ENCODE measurements at places on chromosomes 5 and 9.

DNA sequence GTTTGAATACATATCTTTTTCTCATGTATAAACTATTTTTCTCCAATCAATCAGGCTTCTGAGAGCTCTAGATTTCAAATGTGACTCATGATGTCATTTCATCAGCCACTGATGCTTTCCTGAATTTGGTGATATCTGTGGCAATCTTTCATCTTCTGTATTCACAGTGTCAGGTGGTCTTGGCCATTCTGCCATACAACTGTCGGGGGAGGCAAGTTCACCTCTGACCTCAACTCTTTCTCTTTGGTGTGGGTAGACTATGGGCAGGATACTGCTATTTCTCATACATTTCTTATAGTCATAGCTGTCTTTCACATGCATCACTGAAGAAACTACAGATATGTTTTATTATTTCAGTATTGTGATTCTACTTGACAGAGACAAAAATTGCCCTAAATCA is 414.1 kb upstream of the MEF2C start:
- no peak for DNase-seq

DNA sequence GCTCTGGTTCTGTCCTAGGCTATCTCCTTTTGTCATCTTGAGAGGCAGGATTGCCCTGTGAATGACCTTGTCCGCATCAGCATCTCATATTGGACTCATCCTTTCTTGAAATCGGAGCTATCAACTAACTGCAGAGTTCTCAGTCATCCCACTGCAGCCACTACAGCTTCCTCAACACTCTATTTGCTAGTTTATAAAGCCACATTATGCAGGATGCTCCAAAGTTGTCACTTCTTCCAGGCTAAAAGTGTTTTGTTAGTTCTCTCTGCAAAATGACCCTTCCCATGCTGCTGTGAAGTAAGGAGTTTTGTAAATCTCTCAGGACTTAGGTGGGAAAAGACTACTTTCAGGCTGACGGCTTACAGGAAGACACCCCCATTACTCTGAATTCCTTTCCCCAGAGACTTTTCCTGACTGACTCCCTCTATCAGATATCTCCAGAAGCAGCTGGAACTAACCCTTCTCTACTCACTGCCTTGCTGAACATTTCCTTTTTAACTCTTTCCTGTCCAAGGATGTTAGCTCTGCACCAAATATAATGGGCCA is 257.6 kb downstream of the NFIB start:
- DNase-seq, result no peak

GRCh38 chr5:143436871-143437270 is 33.4 kb upstream of the NR3C1 start:
- DNase-seq, result no peak

GRCh38 chr5:152560512-152561137 is 155.5 kb upstream of the NMUR2 start:
- DNase-seq, result peak; percentile 77

DNA sequence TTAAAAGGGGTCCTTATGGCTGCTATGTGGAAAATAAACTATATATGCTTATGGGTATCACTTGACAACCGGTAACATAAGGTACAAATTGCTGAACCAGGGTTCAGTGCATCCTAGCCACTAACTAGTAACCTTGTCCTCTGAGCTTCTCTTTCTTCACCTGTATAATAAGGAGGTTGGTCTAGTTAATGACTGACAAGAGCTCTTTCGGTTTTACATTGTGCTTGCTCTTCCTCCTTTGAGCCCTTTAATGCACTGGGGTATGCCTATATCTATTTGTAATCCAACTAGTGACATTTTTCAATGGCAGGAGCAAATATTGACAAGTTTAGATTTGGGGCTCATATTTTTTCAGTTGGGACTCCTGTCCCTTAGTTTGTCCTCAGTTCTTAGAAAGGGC is 66.1 kb downstream of the NPR3 start:
- DNase-seq, result no peak

DNA sequence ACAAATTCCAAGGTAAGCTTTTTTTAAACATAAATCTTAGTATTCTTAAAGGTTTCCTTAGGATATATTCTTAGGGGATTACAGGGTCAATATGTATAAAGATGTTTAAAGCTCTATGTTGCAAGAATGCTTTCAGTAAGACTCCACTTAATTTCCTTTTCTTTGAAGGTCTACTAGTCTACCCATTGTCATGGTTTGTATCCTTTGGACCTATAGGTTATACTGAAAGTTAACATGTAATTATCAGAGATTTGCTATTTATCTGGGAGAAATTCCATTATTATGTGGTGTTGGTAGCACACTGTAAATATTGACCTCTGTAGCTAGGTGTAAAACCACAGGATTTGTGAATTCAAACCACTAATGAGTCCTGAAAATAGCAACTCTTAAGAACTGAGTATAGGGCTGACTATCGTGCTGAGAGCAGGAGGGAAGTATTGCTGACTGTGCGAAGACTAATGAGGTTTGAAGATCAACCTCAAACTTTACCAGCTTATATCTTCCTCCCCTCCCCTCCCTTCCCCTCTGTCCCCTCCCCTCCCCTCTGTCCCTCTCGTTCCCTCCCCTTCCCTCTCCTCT is 85.6 kb downstream of the GADD45G start:
- no peak for DNase-seq

DNA sequence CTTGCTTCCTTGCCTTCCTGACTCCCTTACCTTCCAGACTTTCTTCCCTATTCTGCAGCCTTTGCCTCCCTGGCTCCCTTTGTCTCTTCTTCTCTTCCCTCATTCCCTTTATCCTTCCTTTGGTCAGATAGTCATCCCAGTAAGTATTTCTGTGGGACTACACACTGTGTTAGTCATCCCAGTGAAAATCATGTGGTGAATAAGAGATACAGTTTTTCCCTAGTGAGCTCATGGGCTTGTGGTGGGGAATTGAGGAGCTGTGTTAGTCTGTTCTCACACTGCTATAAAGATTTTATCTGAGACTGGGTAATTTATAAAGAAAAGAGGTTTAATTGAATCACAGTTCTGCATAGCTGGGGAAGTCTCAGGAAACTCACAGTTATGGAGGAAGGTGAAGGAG is 109.8 kb upstream of the EDIL3 start:
- DNase-seq, result no peak

- no peak for DNase-seq
These were observed 117.9 kb downstream of the NRG2 start for GRCh38 chr5:139925216-139925562.

DNA sequence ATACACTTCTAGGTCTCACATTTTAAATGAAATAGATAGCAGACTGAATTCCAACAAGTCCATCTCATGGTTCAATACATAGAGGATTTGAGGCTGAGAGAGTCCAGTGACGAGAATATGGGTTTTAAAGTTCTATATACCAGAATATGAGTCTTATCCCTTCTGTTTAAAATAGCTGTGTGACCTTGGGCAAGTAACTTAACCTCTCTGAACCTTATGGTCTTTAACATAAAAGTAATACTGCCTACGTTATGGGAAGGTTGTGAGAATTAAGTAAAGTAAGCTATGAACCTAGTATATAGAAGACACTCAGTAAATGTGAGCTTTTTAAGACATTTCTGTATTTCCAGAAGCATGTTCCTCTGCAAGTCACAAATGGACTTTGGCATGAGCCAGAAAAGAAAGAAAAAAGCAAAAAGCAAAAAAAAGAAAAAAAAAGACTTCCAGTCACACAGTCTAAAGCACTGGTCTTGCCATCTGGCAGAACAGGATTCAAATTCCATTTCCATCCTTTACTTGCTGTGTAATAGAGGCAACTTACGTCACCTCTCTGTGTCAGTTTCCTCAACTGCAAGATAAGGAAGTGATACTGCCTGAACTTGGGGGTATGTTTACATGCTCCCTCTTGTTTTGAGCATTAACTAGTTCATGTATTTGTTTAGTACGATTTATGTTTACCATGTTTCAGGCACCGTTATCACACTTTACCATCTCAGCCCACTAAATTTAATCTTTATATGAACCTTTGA is 248.2 kb downstream of the TRIM32 start:
- no peak for DNase-seq

- no peak for DNase-seq
These were observed 29.6 kb downstream of the C5orf58 start for GRCh38 chr5:170262061-170263045.

- no peak for DNase-seq
These were observed 34.0 kb downstream of the NDST1 start for GRCh38 chr5:150541895-150542294.

- no peak for DNase-seq
These were observed 1.4 kb downstream of the RALGPS1 start for GRCh38 chr9:126915846-126916543.

DNA sequence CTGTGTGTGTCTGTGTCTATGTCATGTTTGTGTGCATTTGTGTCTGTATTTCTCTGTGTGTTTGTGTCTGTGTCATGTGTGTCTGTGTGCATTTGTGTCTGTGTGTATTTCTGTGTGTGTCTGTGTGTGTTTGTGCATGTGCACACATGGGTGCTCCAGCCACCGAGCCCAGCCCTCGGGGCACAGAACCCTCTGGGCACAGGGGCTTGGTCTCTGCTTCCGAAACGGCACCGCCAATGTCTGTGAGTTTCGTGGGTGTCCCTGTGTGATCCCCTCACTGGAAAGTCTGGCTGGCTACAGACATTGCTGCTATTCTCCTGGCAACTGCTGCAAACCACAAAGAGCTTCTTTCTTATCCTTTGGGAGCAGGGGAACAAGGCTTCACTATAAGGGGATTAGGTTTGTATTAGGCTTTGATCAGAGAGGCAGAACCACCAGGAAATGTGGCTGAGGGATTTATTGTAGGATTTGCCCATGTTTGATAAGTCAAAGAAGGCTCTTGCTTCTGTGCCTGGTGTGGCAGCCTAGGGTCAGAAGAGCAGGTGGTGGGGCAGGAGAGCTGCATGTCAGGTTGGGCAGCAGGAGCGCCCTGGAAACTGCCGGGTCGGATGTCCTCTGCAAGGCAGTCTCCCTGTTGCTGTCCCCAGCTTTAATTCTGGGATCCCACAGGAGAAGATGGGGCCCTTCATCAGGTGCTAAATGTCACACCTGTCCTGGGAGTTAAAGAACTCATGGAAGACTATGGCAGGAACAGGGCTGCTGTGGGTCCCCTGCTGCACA is 39.6 kb upstream of the FCN1 start:
- no peak for DNase-seq

- DNase-seq, result no peak
These were observed 66.8 kb downstream of the INSYN2B start for GRCh38 chr5:169913479-169913878.

- no peak for DNase-seq
These were observed 57.5 kb downstream of the CSF2 start for GRCh38 chr5:132130918-132131715.

DNA sequence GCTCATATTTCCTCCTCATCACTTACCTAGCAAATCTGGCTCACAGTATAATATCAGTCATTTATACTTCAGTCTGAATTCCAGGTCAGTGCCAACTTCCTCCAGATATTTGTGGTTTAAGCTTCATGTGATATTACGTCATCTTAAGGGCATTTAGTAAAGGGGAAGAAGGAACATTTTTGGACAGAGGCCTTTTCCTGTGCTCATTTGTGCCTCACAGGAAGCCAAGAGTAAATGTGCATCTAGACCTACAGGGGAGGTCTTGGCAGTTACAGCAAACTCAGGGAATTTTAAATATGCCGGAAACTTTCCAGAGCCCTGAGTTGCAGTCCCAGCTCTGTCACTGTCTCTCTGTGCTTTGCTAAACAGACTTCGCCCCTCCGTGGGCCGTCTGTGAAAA is 12.3 kb upstream of the KCNIP1 start:
- no peak for DNase-seq

GRCh38 chr9:16068476-16068875 is 515.6 kb downstream of the CCDC171 start:
- no peak for DNase-seq

- no peak for DNase-seq
These were observed 1.6 kb upstream of the PRDM6 start for GRCh38 chr5:123087173-123088030.

GRCh38 chr5:113153512-113154097 is 177.0 kb downstream of the DCP2 start:
- no peak for DNase-seq

DNA sequence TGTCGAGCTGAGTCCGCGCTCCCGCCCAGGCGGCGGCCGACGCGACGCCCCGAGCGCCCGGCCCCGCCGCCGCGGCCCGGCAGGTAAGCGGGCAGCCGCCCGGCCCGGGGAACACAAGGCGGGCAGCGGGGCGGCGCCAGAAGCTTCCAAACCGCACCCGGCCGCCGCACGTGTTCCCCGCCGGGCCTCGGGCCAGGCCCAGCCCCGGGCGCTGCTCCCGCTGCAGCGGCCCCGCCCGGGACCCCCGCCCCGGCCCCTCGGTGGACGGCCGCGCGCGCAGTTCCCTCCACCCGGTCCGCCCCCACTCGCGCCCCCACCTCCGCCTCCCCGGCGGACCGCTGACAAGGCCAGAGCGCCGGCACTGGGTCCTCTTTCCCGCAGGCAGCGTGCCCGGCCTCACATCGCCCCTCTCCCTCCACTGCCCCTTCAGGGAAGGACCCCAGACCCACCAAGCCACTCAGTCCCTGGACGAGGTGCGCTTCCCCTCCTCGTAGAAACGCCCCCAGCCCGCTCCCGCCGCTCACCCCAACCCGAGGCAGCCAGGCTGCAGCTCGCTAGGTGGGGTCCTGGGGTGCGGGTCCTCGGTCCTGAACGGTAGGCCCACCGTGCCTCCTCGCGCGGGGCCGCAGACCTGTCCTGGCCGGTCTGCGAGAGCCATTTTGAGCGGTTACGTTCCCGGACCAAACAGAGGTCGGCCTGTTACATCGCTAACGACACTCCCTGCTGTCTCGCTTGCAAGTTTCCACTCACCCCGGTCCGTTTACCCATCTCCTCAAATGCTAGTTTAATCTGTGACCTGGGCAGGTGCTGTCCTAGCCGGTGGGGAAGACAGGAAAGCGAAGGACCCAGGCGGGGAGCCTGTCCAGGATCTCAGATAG is 475 bp downstream of the WDR5 start:
- DNase-seq, result peak; percentile 21

- no peak for DNase-seq
These were observed 2.3 kb downstream of the MEGF9 start for GRCh38 chr9:120711841-120712538.

DNA sequence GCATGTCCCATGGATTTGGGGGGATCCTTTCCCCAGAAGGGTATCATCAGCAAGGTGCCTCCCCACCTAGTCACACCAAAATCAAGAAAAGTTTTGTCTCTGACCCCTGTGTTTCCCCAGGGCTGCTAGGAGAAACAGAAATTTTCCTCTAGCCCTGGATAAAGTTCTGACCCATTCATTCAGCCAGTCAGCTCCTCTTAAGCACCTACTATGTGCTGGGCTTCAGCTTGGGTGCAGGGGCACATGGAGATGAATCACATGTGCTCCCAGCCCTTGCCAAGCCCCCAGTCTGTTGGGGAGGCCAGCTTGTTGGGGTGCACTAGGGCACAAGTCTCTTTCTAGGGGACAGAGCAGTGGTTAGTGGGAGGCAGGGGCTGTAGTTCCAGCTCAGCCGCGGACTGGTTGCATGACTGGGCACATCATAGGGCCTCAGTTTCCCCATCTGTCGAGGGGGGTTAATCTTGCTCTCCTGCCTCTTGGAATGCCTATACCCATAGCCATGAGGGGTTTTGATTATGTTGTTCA is 3.9 kb downstream of the DAB2IP start:
- no peak for DNase-seq

DNA sequence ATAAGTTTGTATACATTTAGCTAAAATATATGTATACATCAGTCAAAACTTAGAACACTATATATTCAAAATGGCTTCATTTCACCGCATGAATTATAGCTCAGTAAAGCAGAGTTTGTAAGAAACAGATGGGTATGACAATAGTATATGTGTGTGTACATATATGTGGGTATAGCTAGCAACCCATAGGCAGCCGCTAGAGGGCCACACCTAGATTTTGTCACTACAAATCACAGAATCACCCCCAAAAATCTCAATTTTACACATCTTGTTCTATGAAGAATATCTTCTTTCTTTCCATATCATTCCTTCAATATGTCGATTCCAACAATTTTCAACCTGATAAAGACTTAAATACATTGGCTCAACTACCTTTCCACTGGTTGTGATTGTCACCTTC is 357.8 kb upstream of the CCNG1 start:
- DNase-seq, result peak; percentile 7

Measured in endothelial cell (in vitro differentiated cells).